ENCODE measurements at places on chromosomes 5 and 9.
A peak's percentile ranks its signal among the peaks of the same experiment; 100 is the strongest.

GRCh38 chr5:55620009-55620765 lies 85.4 kb upstream of the PLPP1 start:
- no peak for DNase-seq

DNA sequence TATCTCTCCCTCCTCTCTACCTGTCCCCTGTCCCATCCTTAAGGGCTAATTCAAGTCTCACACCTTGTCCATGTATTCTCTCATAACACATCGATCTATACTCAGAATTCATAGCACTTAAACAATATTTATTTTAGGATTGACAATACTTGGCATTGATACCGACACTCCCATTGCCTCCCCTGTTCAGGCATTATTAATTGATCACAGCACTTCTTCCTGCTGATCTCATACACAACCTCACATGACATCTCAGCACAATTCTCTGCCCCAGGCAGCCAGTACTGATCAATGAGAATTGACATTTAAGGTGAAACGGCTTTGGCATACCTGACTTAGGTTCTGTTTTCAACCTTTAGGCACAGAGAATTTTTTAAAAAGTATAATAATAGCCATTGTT lies 582.4 kb upstream of the BRINP1 start:
- no peak for DNase-seq

DNA sequence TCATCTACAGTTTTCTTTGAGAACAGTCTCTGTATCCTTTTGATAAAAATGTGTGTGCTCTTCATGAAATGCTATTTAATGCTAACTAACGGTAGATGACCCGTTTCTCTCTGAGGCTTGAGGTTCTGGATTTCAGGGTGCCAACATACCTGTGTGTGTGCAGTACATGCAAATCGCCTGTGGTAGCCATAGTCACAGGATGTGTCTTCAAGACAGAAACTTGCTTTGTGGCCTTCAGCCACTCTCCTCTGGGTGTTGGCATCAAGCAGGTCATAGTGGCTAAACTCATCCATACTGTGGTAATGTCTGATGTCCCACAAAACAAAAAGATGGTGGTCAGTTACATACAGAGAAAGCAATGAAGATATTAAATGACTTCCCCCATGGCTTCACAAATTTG lies 4.2 kb downstream of the LOX start:
- no peak for DNase-seq

DNA sequence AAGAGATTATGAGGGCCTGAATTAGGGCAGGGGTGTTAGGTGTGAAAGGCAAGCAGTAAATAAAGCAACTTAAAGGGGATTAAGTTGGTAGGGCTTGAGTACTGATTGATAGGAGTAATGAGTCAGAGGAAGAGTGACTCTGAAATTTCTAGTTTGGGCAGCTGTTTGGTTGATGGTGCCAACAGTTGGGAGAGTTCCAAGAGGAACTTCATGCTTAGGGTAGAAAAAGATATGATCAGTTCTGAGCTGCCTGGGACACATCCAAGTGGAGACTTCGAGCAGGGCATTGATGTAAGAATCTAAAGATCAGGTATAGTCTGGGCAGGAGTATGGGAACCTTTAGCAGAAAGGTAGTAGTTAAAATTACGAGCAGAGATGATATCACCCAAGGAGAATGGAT lies 10.2 kb downstream of the MAMDC2 start:
- no peak for DNase-seq

GRCh38 chr5:76299592-76299991 lies 103.5 kb upstream of the IQGAP2 start:
- DNase-seq, result no peak

- DNase-seq, result no peak
These were observed 78.5 kb upstream of the EPB41L4B start for GRCh38 chr9:109399258-109399767.

DNA sequence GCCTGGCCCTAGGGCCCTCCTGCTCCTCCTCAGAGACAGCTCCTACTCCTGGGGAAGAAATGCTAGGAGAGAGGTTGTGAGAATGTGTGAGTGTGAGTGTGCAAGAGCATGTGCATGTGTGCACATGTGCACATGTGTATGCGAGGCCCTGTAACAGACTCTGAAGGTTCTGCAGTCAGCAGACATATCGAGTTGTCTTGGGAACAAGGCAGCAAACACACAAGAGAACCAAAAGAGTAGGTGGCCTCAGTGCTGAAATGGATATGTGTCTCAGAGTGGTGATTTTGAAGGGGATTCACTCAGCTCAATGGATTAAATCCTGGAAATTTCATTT lies 50.5 kb downstream of the MVB12B start:
- DNase-seq, result no peak

DNA sequence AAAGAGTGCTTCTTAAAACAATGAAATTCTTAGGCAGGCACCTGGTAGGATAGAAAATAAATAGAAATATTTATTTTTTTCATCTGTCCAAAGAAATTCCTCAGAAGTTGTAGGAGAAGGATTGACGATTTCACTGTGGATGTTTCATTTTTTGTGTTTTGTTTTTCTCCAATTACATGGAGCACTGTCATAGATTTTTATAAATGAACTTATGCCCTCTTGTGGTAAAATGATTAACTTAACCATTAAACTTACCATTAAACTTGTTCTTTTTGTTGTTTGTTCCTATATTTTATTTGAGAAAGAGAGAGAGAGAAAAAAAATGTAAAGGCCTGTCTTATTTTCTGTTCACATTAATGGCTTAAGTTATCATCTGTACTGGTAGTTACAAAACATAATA lies 339.2 kb downstream of the PRR16 start:
- DNase-seq, result peak; percentile 5

DNA sequence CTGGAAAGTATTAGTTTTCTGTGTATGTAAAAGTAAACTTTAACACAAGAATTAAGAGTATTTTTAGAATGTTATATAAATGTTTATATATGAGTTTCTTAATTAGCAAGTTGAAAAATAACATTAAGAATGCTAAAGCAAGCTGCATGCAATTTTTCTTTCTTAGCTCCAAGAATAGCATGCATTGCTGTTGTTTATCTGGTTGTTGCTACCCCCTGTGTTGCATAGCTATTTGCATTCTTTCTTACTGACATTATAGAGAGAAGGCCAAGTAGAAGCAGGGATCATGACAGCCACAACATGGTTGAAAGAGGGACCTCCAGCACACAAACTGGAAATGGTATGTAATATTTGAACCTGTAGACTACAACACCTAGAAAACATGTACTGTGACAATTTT lies 94.8 kb downstream of the ERCC6L2 start:
- no peak for DNase-seq

- no peak for DNase-seq
These were observed 536.5 kb upstream of the GRIA1 start for GRCh38 chr5:152953788-152954483.

DNA sequence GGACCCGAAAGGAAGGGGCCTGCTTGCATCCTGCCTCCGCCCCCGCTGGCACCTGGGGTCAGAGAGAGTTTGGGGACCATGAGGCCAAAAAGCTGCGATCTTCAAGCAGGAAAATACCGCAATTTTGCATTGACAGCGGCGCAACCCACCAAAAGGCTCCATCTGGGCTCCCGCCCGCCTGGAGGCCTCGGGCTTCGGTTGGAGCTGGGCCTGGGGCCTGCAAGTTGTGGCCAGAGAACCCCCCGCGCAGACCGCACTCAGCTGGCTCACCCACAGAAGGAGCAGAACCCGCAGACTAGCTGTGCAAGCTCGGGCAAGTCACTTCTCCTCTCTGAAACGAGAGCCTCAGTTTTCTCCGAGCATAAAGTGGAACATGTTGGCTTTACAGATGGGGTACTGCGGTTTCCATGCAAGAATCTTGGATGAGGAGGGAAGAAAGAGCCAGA lies 1.3 kb downstream of the NR5A1 start:
- no peak for DNase-seq

DNA sequence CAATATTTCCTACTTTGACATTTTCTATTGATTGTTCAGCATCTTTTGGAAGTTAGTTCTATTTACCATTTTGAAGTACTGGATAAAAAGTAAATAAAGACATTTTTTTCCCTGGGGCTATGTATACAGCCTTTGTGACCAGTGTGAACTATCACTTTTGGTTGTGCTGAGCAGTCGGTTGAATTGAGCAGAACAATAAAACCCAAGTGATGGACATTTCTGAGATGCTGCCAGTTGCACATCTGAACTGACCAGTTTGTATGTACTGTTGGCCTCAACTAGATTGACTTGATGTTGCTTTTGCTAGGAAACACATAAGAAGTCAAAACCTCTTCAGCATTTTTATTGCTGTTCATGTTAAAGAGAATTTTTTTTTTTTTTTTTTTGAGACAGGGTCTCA lies 260.2 kb upstream of the EFNA5 start:
- no peak for DNase-seq

- no peak for DNase-seq
These were observed 812.8 kb upstream of the NUDT12 start for GRCh38 chr5:104375345-104375744.

GRCh38 chr5:67259548-67260215 lies 63.1 kb upstream of the CD180 start:
- DNase-seq, result no peak

DNA sequence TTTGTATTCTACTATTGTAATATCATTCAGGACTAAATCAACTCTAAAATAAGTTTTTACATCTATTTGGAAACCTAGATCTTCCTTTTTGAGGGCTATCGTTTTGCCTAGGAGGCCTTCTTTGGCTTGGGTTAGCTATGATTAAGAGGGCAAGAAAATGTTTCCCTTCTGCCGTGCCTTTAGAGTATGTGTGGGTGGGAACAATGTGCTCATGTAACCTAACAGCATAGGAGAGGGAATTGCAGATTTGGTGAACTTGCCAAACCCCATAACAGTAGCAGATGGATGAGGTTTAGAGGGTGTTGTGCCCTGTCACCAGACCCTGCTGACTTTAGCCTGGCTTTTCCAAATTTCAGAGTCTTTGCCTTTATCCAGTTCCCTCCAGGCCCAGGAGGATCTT lies 339.0 kb downstream of the ADGRV1 start:
- no peak for DNase-seq

DNA sequence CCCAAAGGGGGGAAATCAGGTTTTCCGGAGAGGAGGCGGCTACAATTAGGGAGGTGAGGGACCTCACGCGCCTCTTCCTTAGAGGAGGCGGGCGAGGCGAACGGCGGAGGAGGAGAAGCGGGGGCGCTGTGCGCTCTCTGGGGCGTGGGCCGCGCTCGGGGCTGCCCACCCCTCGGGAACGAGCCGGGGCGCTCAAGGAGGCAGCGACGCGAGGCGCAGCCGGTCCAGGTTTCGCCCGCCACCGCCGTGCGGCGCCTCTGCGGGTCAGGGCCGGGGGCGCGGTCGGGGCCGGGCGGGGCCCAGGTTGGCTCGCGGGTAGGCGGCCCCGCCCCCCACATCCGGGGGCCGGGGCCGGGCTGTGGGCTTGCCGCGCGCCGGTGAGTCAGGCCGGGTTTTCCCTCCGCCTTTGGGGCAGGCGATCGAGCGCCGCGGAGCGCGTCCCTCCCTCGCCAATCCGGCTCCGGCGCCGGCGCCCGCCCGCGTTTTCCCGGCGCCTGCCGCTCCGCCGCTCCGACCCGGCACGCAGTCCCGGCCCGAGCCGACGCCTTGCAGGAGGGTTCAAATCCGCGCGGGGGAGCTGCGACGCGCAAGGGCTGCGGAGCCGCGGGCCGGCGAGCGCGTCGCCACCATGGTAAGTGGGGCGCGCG lies at the start of gene N4BP3:
N4BP3 (plus strand) TSS at position 392 of the 647 bp plus-strand sequence. CDS start 6,052 bp downstream, outside the sequence.
- peak; percentile 62 for DNase-seq

GRCh38 chr9:86767373-86767772 lies 179.9 kb downstream of the GAS1 start:
- DNase-seq, result peak; percentile 1

DNA sequence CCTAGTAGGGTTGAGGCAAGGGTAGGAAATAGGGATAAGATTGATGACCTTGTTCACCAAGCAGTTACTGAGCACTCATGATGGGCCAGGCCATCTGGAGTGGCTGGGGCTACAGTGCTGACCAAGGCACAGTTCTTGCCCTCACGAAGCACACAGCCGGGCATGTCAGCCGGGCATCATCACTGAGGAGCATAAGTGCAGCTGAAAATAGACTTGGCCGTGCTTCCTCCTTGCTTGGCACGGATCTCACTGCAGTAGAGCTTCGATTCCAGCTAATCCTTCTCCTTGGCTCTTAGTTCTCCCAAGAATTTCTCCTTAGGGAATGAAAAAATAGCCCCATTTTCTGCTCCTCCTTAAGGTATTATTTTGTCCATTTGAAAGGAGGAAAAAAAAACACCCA lies 116.6 kb downstream of the NMUR2 start:
- DNase-seq, result no peak

DNA sequence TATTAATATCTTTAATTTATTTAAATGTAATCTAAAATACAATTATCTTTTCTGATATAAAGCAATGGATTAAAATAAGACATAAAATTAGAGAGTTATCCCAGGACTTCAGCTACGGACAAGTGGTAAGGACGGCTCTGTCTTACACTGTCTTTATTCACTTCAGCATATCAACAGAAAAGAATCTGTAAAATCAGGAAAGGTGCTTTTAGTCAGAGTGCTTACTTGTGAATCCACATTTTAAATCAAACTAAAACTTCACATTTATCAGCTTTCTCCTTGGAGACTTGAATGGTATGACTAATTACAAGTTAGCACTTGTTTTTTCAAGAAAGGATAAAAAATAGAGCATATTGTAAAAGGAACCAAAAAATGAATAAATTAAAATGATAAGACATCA lies 39.3 kb downstream of the ST8SIA4 start:
- no peak for DNase-seq

DNA sequence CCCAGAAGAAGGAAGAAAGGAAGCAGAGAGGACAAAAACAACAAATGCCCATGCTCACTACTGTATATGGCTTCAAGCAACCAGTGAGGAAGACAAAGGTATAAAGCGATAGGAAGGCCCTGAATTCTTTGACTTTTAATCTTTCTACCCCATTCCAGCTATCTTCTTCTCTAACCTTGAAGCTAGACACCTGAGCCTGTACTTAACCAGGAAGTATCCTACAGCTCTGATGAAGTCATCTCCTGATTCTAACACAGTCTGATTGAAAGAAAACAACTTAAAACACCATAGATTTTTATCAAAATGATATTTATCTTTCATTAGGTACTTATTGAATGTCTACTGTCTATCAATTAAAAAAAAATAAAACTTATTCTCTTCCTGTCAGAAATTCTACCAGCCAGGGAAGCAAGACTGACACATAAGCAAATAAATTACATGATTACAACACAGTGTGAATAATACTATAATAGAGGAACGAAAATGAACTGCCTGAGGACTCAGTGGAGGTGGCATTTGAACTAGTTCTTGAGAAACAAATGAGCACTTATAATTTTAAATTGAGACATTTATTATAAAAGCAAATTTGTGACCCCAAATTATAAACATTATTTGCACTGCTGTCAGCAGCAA lies 123.3 kb upstream of the ELL2 start:
- peak; percentile 75 for DNase-seq

GRCh38 chr9:91346644-91347043 lies 15.1 kb downstream of the AUH start:
- peak; percentile 48 for DNase-seq

- DNase-seq, result no peak
These were observed 39.9 kb downstream of the KIF4B start for GRCh38 chr5:155053501-155053900.

GRCh38 chr5:173567548-173567947 lies 48.9 kb downstream of the BOD1 start:
- DNase-seq, result no peak

- DNase-seq, result no peak
These were observed 11.8 kb upstream of the LHFPL2 start for GRCh38 chr5:78660401-78660800.

GRCh38 chr9:89668216-89668865 lies 63.5 kb downstream of the GADD45G start:
- DNase-seq, result no peak

GRCh38 chr9:36933676-36934215 lies 100.3 kb downstream of the PAX5 start:
- no peak for DNase-seq

- no peak for DNase-seq
These were observed 32.2 kb downstream of the PRLR start for GRCh38 chr5:35198075-35198474.

GRCh38 chr5:99926463-99926862 lies 608.7 kb upstream of the FAM174A start:
- DNase-seq, result no peak

All from inflammatory macrophage treated with lipopolysaccharide for 1 hour (primary cell).